ENCODE measurements at places on chromosomes 11 and 22.
A peak's percentile ranks its signal among the peaks of the same experiment; 100 is the strongest.

GRCh38 chr11:103923451-103923931 is 112.9 kb upstream of the DDI1 start:
- no peak for DNase-seq

DNA sequence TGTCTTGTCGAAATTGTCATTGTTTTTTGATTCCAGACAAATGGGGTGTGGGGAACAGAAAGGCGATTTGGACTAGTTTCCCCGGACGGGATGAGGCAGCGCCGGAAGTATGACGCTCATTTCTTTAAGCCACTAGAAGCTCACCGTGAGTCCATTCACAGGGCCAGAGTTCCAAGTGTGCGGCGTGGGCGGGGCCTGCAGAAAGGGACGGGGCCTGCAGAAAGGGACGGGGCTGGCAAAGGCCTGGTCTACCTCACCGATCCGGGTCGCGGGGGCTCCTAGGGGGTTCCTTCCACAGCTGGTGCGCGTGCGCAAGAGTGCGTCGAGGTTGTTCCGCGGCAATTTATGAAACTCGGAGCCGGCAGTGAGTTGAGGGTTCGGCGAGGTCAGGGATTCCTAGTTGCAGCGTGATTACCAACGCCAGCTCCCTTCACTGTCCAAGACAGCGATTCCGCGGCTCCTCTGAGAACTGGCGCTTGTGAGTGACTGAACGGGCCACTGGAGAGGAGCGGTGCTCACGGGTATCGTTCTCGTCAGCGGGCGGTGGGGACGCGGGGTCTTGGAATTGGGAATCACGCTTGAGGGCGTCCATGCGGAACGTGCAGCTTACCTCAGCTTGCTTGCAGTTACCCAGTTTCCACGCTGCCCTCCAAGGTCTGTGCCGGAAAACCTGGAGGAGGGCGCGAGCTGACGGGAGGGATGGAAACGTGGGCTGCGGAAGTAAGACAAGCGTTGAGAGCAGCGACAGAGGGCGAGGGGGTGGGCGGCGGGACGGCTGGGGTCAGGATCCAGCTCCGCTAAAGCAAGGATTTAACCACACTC is at the start of gene ZNF215:
Gene ZNF215, plus strand, starts transcription at position 219 of the 822 bp plus-strand sequence. CDS start 5,847 bp downstream, outside the sequence.
- DNase-seq: peak; percentile 52

DNA sequence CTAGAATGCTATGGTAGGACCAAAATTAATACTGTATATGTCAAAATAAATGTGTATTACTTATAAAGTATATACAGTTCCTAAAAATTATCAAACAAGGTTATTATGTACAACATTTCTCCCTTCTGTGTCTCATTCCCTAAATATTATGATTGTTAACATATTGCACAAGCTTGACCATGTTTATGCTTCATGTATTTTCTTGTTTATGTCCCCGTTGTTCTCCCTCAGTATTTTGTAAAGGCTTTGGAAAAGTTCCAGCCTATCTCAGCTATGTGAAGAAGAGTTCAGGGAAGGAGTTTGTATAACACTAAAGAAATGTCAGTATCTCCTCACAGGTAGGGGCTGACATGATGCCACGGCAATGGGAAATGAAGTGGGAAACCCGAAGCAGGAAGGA is 19.6 kb downstream of the ADM start:
- DNase-seq: no peak

DNA sequence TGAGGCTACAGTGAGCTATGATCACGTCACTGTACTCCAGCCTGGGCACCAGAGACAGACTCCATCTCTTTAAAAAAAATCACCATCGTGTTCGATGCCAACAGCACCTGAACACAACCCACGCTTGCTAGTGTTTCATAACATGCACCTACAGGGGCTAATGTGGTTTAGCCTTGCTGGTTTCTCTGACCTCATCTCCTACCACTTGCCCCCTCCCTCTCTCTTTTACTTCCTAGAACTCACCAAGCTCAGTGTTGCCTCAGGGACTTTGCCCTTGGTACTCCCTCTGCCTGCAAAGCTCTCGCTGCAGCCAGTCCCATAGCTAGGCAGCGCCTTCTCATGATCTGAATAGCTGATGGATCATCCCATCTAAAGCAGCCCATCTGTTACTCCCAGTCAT is 99.8 kb downstream of the FBXO7 start:
- DNase-seq: no peak

GRCh38 chr11:132886335-132886734 is 646.0 kb downstream of the OPCML start:
- no peak for DNase-seq

DNA sequence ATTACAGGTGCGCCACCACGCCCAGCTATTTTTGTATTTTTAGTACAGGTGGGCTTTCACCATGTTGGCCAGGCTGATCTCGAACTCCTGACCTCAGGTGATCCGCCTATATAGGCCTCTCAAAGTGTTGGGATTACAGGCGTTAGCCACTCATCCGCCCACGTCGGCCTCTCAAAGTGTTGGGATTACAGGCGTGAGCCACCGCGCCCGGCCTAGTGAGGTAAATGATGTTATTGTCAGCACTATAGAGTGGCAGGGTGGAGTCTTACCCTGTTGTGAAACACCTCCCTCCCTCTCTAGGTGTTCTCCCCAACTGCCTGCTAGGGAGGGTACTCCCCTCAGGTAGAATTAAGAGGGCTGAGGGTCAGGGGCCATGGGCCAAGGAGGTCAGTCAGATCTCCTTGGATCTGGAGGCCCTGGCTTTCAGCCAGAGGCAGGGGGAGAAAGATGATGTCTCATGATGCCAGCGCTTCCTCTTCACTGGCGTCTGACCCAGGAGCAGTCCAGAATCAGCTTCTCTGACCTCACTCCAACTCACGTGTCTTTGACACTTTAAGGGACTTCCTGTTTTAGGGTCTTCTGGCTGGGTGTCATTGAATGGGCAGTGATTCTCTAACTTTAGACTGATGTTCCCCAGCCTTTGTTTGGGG is 2.0 kb downstream of the GGA1 start:
- no peak for DNase-seq
